ENCODE measurements at places on chromosomes 3 and 15.

GRCh38 chr3:140902791-140903190 lies 38.8 kb upstream of the SLC25A36 start:
- no peak for DNase-seq

GRCh38 chr3:50324351-50325112 lies 2.0 kb upstream of the HYAL2 start:
- no peak for DNase-seq

- no peak for DNase-seq
Observed at GRCh38 chr15:73284090-73284716, 84.6 kb downstream of the HCN4 start.

DNA sequence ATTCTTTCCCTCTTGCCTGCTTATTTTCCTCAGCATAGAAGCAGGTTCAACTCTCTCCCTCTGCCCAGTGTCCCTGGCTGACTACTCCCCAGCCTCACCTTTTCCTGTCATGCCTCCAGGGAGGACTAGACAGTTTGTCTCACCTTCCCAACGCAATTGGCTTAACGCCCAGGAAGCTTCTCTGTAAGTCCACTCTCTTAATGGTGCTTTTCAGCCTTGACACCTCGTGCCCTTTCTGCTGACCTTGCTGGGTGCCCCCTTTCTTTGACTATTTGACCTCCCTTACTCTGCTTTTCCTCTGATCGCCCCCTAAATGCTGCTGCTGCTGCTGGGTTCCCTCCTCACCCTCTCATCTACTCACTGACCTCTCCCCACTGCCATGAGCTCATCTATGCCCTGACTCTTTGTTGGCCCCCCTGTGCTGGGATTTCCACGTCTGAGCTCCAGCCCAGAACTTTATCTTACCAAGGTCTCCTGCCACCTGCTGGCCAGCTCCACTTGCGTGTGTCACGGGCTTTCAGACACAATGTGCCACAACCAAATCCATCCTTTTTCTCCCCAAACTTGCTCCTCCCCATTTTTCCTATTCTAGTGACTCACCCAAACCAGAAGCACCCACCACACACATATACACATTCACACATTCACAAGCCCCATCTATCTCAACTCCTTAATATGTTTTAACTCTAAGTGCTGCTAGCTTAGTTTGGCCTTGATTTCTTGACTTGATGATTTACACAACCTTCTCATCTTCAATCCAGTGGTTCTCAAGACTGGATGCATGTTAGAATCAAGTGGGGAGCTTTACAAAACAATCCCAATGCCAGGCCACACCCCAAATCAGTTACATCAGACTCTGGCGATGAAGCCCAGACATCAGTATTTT lies 16.6 kb downstream of the EPB42 start:
- no peak for DNase-seq

- DNase-seq: no peak
Observed at GRCh38 chr15:64429448-64429847, 30.9 kb upstream of the ZNF609 start.

DNA sequence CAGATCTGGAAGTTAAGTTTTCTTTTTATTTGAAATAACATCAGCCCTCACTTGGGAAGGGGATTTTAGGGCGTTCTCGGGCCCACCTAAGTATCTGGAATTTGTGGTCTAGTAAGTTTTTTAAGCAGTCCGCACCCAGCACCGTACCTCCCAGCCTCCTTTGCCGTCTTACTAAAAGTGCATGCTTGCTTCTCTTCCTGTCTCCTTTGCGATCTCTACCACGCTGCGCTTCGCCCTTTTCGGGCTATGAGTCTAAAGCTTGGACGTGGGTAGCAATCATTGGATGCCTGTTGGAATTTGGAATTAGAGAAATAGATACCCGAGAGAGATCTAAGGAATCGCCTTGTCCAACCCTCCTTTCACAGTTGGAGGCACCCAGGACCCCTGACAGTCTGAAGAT lies 1.1 kb downstream of the THSD4 start:
- DNase-seq: no peak

GRCh38 chr3:125192190-125193035 lies 20.1 kb downstream of the SLC12A8 start:
- no peak for DNase-seq

GRCh38 chr3:131843174-131843573 lies 191.6 kb downstream of the CPNE4 start:
- DNase-seq: no peak

- no peak for DNase-seq
Observed at GRCh38 chr3:50246517-50246954, 10.5 kb downstream of the GNAI2 start.

DNA sequence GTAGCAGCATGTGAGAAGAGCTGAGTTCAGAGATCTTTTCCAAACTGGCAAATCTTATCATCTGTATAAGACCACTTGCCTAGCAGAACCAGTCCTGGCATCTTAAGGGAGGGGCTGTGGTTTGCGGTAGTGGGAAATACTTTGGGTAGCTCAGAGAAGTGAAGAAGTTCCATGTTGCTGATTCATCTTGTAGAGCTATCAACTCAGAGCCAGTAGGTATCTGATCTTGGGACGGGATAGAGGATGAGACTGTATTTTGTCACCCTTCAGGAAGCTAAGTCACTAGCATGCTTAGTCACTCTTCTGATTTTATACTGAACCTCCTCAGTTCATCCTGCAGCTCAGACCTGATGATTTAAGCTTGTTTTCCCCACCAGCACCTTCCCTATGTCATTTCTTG lies 211.4 kb downstream of the NR1D2 start:
- DNase-seq: no peak

DNA sequence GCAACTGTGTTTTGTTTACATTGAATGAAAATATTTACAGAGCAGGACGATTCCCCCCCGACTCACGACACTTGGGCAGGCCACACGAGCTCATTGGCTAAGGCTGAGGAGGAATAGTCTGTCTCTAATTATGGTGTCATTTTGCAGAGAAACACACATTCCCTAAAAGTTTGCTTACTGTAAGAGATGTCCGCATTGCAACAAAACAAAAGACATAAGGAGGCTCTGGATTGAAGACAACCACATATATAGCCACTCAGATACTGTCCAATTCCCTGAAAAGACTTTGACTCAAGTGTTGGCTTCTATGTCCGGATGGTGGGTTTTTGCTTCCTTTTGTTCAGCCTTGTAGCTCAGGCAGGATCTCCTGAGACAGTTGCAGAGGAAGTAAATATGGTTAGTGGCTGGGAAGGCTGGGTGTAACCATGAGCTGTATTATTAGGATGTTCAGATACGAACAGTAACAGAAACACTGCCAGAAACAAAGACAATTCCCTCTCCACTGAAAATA lies 170.4 kb downstream of the KLHL25 start:
- no peak for DNase-seq

- DNase-seq: no peak
Observed at GRCh38 chr15:52217186-52217585, 26.0 kb upstream of the GNB5 start.

- no peak for DNase-seq
Observed at GRCh38 chr3:124784686-124785382, 54.6 kb downstream of the UMPS start.

DNA sequence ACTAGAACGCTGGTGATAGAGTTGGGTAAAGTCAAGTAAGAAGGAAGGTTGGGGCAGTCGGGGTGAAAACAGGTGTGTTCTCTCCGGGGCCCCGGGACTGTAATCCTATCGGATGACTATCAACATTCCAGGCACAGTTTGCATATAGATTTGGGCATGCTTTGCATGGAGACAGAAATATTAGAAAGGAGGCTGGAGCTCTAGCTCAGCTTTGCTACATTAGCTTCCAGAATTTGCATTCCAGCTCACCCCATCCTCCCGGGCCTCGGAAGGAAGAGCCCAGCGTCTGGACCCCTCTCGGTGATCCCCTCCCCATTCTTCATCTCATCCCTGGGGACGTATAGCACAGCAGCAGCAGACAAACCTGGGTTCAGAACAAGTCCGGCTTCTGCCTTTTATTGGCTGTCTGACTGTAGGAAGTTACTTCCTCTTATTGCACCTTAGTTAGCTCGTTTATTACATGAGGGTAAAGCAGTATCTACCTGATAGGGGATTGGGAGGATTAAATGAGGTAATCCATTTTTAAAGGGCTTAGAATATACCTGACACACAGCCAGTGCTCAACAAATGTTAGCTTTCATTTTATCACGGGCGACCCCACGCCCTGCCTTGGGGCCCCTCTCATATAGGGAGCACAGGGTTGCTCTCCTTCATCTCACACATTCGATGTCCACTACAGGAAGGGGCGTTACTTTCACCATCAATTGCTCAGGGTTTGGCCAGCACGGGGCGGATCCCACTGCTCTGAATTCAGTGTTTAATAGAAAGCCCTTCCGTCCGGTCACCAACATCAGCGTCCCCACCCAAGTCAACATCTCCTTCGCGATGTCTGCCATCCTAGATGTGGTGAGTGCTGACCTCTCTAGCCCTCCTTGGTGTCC lies 3.2 kb downstream of the HTR3E start:
- DNase-seq: no peak
